ENCODE measurements at places on chromosomes 5 and 9.

GRCh38 chr9:92616655-92617111 is 53.2 kb downstream of the IPPK start:
- no peak for DNase-seq

DNA sequence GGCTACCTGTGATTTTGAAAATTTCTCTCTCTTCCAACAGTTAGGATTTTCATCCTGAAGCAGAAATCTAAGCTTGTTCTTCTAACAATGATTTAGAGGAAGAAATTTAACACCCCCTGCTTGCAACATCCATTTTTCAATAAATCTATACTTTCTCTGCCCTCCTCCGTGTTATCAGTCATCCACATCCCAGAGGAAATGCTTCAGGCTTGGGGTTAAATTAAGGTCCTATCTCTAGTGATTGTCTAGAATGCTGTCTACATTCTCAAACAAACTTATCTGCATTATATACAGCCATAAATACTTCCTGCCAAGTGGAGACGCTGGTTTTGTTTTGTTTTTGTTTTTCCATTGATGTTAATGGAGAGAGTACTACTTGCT is 371.0 kb downstream of the CSNK1G3 start:
- no peak for DNase-seq

DNA sequence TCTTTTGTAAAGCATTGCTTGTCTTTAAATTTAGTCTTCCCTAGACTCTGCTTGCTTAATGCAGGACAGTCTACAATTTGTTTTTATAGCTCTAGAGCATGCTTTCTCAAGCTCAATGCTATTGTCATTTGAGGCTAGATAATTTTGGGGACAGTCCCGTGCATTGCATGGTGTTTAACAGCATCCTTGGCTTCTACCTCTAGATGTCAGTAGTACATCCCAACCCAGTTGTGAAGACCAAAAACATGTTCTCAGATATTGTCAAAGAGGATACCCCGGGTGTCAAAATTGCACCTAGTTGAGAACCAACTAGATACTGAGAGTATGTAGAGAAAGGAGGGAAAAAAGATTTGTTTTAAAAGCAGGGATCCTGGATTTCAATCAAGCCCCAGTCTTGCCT is 277.5 kb downstream of the CEMIP2 start:
- DNase-seq: no peak

GRCh38 chr9:17349831-17350230 is 215.0 kb downstream of the CNTLN start:
- DNase-seq: no peak

DNA sequence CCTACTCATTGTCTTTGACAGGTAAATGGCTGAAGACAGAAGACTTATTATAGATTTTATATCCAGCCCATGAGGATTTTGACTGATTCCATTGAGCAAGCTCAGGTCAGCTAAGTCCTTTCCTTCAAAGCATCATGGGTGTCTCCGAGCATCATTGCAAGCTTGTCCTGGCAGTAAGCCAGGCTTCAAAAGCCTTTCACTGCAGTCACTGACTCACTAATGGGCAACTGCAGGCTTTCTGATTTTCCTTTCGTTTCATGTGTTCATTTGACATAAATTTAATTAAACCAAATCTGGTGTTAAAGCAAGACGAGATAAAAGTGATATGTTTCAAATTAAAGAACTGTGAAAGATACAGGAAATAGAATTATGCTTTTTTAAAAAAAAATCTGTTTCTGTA is 426.2 kb downstream of the ANXA1 start:
- DNase-seq: peak; percentile 42

DNA sequence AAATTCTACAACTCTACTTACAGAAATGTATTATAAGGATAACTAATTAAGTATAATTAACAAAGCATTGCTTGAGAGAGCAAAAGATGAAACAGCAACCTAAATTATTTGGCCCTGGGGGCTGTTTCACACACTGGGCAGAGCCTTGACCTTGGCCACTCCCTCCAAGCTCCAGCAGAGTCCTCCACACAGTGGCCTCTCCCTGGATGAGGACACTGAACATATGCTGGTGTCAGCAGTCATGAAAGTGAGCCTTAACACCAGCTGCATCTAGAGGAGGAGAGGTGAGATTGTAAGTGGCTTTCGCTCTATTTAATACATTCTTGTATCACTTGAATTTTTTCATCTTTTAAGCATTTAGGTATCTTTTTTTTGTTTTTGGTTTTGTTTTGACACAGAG is 23.3 kb upstream of the ZDHHC12 start:
- no peak for DNase-seq

- no peak for DNase-seq
Observed at GRCh38 chr9:23015557-23015956, 568.9 kb downstream of the DMRTA1 start.

DNA sequence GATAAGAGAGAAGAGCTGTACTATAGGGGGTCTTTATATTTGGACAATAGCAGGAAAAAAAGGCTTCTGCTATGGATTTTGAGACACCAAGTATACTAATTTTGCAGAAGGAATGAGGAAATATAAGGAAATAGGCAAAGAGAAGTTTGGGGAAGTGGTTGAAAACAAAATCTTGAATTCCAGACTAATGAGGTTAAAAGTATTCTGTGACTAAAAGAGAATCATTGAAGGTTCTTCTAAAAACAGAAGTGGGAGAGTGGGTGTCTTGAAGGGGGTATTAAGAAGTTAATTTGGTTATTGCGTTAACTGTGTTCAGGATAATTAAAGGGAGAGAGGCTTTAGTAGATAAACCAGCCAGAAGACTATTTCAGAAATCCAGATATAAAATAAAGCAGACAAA is 148.7 kb downstream of the RFK start:
- DNase-seq: no peak

GRCh38 chr9:104842698-104843097 is 78.8 kb downstream of the NIPSNAP3B start:
- DNase-seq: no peak

- no peak for DNase-seq
Observed at GRCh38 chr5:105836268-105836667, 1834.5 kb downstream of the EFNA5 start.

- no peak for DNase-seq
Observed at GRCh38 chr5:99368726-99369125, 439.9 kb upstream of the CHD1 start.

- DNase-seq: peak; percentile 25
Observed at GRCh38 chr5:73596705-73597328, 29.2 kb upstream of the ARHGEF28 start.

GRCh38 chr5:157681048-157681447 is 9.7 kb downstream of the C5orf52 start:
- no peak for DNase-seq

DNA sequence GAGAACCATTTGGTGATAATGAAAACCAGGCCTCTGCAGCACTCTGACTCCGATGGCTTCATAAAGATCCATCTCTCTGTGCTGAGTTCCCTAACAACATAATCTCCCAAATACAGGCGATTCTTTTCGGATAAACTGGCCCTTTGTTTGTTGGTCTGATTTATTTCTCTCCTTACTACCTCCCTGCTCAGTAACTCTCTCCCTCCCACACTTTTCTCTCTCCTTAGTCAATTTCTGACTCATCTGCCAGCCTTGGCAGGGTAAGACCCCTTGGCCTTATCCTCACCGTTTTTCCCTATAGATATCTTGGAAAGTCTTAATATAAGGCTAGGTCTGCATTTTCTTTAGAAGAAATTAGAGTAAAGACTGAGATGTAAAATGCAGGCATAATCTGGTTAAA is 128.7 kb downstream of the BRINP1 start:
- DNase-seq: no peak
